ENCODE measurements at places on chromosomes 5 and 9.

- no peak for DNase-seq
These were observed 25.2 kb upstream of the ASPN start for GRCh38 chr9:92507496-92507895.

DNA sequence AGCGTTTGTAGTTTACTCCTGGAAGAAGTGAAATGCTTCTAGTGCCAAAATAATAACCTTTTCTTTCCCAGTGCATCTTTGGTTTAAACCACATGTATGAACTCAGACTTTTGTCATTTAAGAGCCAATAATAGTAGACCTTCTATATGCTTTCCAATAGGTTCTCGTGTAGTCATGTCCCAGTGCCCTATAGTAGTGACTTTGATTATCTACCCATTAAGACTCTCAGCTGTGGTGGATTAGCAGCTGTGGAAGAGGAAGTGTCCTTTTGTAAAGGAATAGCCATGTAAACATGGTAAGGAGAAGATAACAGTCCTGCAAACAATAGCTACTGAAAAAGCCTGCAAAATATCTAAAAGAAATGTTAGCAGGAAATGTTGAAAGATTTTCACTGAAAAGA lies 765.3 kb downstream of the MTRR start:
- DNase-seq = no peak

GRCh38 chr5:32708949-32709348 lies 2.2 kb upstream of the NPR3 start:
- no peak for DNase-seq

DNA sequence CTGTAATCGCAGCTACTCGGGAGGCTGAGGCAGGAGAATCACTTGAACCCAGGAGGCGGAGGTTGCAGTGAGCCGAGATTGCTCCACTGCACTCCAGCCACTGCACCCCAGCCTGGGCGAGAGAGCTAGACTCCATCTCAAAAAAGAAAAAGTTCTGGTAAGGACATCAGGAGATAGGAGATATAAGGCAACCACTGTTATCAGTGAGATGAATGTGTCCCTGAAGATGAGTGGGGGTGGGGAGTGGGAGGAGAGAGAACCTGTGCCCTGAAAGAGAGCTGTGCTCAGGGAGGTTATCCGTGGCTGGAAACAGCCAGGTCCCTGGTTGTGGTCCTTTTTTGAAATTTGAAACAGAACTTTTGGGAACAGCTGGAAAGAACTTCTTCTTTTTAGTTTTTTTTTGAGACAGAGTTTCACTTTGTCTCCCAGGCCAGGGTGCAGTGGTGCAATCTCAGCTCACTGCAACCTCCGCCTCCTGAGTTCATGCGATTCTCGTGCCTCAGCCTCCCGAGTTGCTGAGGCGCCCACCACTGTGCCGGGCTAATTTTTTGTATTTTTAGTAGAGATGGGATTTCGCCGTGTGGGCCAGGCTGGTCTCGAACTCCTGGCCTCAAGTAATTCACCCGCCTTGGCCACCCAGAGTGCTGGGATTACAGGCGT lies 2.6 kb downstream of the PTPA start:
- DNase-seq = no peak

DNA sequence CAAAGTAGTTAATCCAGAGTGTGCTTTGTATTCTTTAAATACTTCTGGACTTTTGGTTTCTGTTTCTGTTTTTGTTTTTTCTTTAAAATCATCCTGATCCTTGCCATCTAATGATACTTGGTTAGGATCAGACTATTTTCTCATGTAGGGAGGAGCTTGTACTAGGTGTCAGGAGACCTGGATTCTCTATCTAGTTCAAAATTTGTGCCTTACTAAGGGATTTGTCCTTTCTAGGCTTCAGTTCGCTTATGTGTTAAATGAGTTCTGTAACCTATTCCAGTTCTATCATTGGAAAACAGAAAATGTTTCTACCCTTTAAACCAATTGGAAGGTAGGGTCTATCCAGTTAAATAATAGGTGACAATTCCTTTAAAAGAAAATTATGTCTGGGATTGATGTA lies 3.3 kb upstream of the MEF2C start:
- DNase-seq = no peak

DNA sequence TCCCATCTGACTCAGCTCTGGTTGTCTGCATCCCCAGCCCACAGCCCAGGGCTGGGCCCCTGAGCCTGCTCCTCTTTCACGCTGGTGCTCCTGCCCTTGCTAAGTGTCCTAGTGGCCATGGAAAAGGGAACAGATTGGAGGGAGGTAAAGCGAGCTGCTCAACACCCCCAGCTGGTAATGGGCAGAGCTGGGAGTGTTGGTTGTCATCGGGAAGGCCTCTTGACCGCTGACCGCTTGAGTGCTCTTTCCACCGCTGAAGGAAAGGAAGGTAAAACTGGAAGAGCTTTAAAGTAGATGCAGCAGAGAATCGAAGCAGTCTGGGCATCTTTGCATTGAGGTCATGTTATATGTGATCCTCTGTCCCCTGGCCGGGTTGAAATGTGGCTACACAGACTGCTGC lies 60.2 kb downstream of the CRB2 start:
- no peak for DNase-seq

DNA sequence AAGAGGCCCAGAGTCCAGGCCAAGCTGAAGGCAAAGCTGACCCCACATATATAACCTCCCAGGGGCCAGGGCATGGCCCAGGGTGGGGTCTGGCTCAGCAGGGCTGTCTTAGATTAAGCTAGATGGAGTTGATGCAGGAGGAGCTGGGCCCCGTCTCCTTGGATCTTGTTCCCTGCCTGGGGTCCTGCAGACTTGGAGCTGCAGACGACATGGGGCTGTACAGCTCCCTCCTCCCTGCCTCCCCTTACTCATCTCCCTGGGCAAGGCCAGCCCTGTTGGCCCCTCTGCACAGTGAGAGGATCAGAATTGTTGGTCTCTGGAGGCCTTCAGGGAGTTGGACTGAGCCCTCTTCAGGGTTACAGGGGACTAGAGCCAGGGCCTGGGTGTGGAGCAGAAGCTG lies 134.9 kb downstream of the RGS3 start:
- DNase-seq = no peak

GRCh38 chr5:73917433-73917832 lies 291.4 kb downstream of the ARHGEF28 start:
- no peak for DNase-seq

DNA sequence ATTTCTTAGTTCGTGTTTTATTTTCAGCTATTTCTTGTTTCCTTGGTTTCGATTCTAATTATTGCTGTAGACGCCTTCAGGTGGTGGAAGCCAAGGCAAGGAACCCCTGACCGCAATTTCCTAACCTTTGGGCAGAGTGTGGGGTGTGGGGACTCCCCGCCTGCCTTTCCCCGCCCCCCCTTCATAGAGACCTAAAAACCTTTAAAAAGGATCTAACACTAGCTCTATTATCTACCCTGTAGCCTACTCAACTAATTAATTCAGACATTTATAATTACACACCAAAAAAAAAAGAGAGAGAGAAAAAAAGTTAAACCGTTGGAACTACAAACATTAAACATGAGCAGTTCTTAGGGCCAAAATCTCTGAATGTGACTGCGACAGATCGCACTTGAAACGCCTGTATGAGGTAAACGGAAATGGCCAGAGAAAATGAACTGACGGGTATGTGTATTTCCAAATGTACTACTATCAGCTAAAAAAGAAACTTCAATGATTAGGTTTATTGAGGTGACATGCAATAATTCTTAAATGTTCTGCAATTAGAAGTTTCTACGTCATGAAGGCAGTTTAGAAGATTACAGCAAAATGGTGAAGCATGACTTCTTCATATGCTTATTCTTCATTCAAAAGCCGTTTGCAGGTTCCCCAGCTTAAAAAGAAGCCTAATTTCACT lies 19.0 kb upstream of the FER start:
- no peak for DNase-seq

- no peak for DNase-seq
These were observed 53.5 kb downstream of the COL5A1 start for GRCh38 chr9:134695144-134695543.

GRCh38 chr9:77697238-77697984 lies 49.3 kb upstream of the GNA14 start:
- no peak for DNase-seq

- no peak for DNase-seq
These were observed 997 bp upstream of the RNF130 start for GRCh38 chr5:180072556-180072955.

DNA sequence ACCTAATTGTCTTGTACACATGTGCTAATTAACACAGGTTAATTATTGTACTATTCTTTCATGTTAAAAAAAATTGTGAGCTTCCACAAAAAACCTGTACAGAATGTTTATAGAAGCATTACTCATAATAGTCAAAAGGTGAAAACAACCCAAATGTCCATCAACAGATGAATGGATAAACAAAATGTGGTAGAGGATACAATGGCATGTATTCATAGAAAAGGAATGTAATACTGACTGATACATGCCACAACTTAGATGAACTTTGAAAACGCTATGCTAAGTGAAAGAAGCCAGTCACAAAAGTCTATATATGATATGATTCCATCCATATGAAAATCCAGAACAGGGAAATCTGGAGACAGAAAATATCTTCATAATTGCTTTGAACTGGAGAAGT lies 25.6 kb downstream of the RRAGA start:
- DNase-seq = no peak

- no peak for DNase-seq
These were observed 43.2 kb upstream of the PRSS3 start for GRCh38 chr9:33752130-33752637.

DNA sequence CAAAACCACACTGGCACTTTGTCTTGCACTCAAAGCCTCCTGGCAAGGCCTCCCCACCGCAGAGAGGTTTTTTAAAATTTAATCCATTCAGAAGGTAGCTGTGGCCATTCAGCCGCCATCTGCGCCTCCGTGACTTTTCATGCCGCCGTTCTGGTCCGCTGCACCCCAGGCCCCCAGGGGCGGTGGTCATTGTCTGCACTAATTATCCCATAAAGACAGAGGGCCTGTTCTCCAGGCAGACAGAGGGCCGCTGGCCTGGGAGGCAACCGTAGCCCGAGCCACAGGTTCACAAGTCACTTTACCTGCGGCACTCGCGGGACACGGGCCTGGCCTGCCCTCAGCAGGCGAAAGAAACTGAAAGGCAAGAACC lies 49.4 kb downstream of the EXD3 start:
- DNase-seq = no peak

GRCh38 chr5:1764606-1764960 lies 35.1 kb downstream of the MRPL36 start:
- no peak for DNase-seq

DNA sequence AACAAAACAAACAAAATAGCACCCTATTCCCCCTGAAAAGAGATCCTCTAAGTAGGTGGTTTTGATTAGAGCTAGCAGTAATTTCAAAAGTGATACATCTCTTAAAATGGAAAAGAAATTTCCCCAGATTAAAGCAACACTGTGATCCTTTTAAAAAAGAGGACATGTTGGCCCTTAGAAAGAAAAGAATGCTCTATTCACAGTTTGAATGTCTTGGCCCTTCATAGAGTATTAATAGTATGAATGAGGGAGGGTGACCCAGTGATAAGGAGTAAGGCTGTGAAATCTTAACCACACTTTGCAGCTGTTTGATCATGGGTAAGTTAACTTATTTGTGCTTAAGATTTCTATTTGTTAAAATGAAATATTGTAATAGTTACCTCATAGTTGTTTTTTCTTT lies 467.7 kb upstream of the MEF2C start:
- DNase-seq = no peak

GRCh38 chr5:172832383-172833315 lies 1.4 kb upstream of the ERGIC1 start:
- no peak for DNase-seq

DNA sequence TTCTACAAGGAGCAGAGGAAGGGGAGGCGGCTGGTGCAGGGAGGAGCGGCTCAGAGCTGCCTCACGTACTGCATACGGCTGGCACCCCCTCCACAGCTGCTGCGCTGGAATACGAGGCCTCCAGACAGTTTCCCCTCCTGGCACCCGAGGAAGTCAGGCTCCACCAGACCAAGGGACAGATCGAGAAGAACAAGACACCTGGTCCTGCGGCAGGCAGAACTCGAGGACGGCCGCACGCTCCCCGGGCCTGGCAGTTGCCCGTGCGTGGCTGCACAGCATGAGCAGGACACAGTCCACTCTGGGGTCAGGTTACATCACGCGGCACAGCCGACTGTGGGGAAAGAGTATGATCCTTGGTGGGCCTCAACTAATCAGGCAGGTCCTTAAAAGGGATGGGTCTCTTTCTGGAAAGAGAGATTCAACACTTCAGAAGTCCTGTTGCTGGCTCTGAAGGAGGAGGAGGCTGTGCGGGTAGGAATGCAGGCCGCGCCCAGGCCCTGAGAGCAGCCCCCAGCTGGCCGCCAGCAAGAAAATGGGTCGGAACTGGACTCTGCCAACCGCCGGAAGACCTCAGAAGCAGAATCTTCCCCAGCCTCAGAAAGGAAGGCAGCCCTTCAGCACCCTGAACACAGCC lies 11.6 kb downstream of the UBAC1 start:
- no peak for DNase-seq

DNA sequence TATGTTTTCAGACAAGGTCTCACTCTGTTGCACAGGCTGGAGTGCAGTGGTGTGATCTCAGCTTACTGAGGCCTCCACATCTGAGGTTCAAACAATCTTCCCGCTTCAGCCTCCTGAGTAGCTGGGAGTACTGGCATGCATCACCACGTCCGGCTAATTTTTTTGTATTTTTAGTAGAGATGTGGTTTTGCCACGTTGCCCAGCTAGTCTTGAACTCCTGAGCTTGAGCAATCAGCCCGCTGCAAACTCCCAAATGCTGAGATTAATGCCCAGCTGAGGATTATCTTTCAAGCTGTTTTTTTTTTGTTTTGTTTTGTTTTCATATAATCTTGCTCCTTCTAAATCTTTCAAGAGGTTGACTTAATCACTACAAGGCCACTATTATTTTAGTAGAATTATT lies 47.3 kb upstream of the SLC28A3 start:
- no peak for DNase-seq

- DNase-seq = peak; percentile 11
These were observed 598 bp downstream of the RGP1 start for GRCh38 chr9:35749515-35750255.

DNA sequence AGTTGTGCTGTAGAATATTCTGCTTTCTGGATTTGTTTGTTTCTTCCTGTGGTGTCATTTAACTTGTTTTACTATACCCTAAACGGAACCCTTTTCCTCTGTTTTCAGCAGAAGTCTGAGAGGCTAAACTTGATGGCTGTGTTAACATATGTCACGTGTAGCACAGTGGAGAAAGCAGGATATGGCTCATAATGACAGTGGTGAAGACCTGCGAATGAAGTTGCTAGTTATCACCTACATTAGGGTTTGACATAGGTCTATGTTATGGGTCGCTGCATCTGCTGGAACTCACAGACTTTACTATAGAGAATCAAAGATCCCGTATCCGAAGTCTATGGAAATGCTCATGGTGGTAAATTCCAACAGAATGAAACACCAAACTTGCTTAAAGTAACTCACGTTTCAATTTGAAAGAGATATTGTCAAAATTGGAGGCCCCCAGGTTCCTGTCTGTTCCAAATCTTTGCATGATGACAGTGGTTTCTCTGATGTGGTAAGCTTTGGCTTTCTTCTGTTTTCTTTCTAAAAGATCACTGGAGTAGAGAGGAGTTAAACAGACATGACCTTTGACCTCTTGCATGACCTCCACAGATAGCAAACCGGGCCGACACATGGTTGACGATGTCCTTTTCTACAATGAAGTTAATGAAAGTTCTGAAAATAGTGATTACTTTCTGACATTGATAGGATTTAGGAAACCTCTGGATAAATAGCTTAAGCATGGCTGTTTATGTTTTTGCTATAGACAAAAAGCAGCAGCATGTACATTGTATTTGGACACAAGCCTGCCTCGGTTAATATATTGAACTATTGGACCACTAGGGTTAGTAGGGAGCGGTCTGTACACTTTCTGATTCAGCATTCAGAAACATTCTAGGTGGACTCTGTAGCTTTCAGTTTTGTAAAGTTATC lies 3.1 kb upstream of the CATSPER3 start:
- DNase-seq = no peak

Measured in NCI-H1105 (cell line).